ENCODE measurements at places on chromosomes 16 and 17.

GRCh38 chr17:27817731-27818130, 17.4 kb upstream of the NOS2 start:
- DNase-seq, result no peak

DNA sequence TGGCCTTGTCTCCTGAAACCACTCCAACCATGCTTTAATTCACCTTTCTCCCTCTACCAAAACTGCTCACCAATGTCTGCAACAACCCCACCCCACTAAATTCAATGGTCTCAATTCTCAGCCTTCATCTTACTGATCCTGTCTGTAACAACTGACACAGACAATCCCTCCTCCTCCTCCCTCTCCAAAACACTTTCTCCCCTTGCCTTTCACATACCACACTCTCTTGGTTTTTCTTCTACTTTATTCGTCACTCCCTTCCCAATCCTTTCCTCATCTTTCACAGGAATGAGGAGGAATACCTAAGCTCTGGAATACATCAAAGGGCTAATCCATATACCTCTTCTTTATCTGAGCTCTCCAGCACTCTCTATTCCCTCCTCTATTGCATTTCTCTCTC, 65.4 kb downstream of the STH start:
- no peak for DNase-seq

- DNase-seq, result no peak
Observed at GRCh38 chr16:59351305-59351903, 617.3 kb upstream of the GOT2 start.

- DNase-seq, result no peak
Observed at GRCh38 chr17:82031303-82031884, at the start of gene RAC3. Gene RAC3, plus strand, starts transcription at chr17:82031678. Its CDS starts 84 bp downstream, at chr17:82031762.

- no peak for DNase-seq
Observed at GRCh38 chr16:54160252-54160860, 126.2 kb downstream of the IRX3 start.

DNA sequence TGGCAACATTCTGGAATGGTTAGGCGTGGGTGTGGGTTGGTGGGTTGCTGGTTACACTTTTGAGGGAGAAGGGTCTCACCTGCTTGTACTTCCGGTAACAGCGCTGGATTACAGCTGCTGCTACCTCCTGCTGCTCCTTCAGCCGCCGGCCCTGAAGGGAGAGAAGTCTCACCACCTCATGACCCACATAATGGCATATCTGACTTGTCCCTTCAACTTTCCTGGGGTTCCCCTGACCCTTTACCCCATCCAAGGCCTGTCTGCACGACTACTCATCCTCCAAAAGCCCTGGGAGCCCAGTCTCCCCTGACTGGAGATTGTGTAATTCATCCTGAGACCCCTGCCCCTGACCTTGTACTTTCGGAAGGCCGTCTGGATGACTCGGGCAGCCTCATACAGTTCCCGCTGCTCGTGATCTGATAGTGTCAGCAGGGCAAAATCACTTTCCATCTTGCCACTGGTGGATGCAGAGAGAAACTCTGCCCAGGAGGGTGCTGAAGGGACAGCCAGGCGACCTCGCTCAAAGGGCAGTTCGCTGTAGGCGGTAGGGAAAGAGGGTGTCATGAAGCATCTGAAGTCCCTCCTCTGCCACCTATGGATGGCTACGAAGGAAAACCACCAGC, 2.0 kb upstream of the SPAG7 start:
- DNase-seq, result no peak

- no peak for DNase-seq
Observed at GRCh38 chr17:82408938-82409318, 9.2 kb upstream of the HEXD start.

DNA sequence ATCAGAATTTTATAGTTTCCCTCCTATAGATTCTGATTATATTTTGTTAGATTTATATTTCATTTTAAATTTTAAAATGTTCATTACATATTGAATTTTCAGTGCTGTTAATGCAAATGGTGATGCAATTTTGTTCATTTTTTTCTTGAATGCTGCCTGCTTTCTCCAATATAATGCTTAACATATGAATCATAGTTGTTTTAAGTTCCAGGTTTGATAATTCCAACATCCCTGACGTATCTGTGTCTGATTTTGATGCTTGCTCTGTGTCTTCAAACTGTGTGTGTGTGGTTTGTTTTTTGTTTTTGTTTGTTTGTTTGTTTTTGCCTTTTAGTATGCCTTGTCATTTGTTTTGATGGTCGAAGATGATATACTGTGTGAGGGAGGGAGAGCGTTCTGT, 134.7 kb upstream of the ELAC2 start:
- no peak for DNase-seq
